ENCODE measurements at places on chromosomes 1 and 21.

DNA sequence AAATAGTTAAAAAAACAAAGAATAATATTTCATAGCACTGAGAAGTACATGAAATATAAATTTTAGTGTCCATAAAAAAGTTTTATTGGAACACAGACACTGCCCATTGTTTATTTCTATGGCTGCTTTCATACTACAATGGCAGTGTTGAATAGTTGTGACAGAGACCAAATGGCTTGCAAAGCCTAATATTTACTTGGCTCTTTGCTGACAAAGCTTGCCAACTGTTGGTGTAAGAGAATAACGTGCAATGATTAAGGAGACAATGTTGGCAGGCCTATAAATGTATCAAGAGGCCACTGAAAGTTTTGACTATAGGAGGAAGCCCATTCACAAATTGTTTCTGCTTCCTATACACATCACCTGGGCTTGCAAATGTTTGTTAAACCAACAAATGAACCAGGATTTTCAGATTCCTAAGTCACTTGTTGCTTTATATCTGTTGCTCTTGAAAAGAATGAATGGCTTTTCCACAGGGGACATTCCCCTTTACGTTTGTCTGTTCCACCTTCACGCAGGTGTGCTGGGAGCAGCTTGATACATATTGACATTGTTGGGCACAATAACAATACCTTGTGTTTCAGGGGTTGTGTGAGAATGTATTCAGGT lies 5.5 kb upstream of the ST6GALNAC3 start:
- no peak for DNase-seq

- no peak for DNase-seq
These were observed 280.1 kb downstream of the PTPRC start for GRCh38 chr1:198918920-198919319.

GRCh38 chr1:33335020-33335419 lies 14.1 kb upstream of the A3GALT2 start:
- no peak for DNase-seq

DNA sequence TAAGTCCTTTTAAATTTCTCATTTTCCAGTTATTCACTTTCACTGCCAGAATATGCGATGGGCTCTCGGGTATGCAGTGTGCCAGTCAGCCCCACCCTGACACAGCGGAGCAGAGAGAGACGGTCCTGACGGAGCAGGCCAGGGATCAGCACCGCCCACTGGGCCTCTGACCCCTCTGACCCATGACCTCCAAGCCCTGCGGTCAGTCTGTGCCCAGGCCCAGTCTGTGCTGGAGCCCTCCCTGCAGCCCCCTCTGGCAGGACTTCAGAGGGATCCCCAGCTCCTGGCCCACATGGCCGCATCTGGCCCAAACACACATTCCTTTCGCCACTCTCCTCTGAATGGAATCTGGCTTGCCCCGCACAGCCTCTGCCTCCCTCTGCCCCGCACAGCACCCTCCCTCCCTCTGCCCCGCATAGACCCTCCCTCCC lies 43.4 kb upstream of the COL6A2 start:
- DNase-seq, result no peak
